ENCODE measurements at places on chromosomes 5 and 9.
A peak's percentile ranks its signal among the peaks of the same experiment; 100 is the strongest.

- DNase-seq = no peak
Observed at GRCh38 chr5:147673266-147673665, 109.3 kb downstream of the JAKMIP2 start.

GRCh38 chr5:6804766-6805501 is 91.7 kb downstream of the TENT4A start:
- DNase-seq = no peak

DNA sequence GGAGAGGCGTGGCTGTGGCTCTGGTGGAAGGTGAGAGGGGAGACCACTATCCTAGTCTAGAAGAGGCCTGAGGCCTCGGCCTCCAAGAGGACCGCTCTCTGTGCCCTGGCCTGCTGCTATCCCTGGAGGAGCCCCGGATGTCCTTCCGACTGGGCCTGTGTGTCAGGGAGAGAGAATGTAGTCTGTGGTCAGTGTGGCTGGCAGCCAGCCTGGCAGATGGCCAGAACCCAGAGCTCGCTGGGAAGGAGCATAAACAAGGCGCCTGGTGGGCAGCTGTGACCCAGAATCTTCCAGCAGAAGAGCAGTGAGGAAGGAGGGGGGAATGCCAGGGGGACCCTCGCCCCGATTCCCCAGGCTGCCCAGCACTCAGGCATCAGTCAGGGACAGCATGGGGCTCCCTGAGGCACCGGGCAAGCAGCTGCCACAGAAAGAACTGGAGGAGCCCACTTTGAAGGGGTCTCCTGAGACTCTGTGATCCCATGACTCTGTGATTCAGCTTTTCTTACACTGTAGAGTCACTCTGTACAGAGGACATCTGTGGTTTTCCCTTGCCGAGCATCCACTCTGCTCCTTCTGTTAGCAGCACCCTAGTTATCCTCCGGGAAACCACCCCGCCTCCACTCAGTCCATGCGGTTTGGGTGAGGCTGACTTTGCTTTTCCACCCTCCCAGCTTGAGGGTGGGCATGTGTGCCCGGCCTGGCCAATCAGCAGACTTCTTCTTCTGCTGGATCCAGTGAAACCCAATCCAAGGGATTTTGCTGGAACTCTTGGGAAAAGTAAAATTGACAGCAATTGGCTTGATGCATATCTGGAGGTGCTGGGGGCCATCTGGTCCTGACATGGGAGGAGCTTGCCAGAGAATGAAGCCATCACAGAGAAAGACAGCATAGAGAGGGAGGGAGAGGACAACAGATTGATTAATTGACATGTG is 46.2 kb upstream of the PWWP2A start:
- DNase-seq = peak; percentile 26

GRCh38 chr9:37574241-37574721 is 1.9 kb downstream of the FBXO10 start:
- no peak for DNase-seq

DNA sequence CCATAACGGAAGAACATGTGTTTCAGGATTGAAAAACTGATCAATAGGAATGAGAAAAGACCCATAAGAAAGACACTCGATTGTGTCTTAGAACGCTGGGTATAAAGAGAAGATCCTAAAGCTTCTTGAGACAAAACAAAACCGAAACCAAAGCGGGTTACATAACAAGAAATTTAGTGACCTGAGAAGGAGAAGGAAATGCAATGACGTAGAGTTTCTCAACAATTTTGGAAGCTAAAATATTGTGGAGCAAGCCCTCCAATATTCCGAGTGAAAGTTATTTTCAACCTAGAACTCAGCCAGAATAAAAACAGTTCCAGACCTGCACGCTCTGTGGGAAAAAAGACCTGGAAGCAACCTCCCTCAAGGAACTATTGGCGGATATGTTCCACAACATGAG is 81.9 kb upstream of the FREM1 start:
- DNase-seq = no peak
